Activated CD4-positive, alpha-beta T cell treated with anti-CD3 and anti-CD28 coated beads, Interleukin-2, amount 50 U/mL, for 4 hours (primary cell): ENCODE measurements at places on chromosomes 5 and 9.

GRCh38 chr9:107213561-107214028 is 69.5 kb upstream of the RAD23B start:
- peak; percentile 1 for DNase-seq

DNA sequence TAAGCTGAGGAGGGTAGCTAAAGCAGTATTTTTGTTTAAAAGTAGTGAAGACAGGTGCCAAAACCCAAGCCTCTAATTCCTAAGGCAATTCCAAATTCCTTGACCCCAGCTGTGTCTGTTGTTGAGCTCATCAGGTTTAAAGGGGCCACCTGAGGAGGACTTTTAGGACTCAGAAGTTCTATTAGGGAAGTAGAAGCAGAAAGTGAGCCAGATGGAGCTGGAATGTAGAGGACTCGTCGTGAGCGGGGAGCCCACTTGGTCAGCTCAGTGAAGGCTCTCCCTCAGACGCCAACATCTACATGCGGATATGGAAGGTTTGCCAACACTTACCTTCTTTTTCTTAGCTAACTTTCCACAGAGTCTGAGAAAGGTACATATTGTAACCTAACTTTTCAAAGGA is 102.8 kb downstream of the PLPPR1 start:
- DNase-seq: no peak

GRCh38 chr5:65893749-65894430 is 32.5 kb upstream of the ERBIN start:
- DNase-seq: no peak

DNA sequence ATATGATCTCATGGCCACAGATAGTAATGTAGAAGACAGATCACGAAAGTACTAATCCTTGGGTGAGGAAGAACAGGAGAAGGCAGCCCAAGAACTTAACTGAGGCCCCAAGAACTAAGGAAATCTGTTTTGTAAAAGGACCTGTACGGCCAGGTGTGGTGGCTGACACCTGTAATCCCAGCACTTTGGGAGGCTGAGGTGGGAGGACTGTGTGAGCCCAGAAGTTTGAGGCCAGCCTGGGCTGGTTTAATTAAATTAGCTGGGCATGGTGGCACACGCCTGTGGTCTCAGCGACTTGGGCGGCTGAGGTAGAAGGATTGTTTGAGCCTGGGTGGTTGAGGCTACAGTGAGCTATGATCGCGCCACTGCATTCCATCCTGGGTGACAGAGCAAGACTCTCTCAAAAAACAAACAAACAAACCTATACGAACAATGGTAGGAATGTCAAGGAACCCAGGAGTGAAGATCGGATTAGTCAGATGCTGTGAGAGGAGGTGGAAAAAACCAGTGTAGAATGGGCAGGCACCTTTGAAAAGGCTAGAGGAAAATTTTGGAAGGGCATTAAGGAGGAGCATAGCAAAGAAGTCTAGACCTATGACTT is 283.8 kb upstream of the DMRT1 start:
- DNase-seq: no peak

DNA sequence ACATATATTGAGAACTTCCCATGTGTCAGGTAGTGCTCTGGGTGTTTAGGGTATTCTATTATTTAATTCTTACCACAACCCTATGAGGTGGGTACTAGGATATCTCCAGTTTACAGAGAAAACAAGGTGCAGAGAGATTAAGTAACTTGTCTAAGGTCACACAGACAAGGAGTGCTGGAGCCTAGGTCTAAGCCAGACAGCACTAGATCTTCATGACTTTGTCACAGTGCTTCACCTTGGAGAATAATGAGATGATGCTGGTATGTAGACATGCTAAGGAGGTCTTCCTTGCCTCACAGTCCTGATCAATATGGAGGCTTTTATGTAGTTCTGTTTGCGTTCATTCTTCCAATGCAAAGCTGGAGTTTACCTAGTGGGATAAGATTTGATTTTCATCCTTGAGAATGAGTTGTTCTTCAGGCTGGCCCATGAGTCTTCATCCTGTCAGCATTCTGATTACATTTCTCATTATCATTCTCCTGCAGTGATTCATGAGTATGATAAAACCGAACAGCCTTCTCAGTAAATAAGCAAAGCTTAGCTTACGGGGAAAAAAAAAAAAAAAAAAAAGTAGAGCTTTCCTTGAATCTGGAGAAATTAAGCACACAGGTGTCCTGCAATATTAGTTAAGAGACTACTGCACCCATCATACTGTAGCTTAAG is 176.3 kb downstream of the C9orf152 start:
- no peak for DNase-seq
